Tibial nerve (tissue), 4 donors: ENCODE measurements at places on chromosomes 16 and 17. TPM values are rescaled to one million over a fixed set of nuclear protein-coding genes. Genes with fewer than 3 reads are reported as not detected.
A peak's percentile ranks its signal among the peaks of the same experiment; 100 is the strongest.

Gene NUPR1
- 57.1 TPM for total RNA-seq

Gene TPSD1
- 6.3 TPM for total RNA-seq

Gene NT5M
- 4.8 TPM for total RNA-seq

Gene TBC1D3L
- total RNA-seq, result 12.3 TPM

DNA sequence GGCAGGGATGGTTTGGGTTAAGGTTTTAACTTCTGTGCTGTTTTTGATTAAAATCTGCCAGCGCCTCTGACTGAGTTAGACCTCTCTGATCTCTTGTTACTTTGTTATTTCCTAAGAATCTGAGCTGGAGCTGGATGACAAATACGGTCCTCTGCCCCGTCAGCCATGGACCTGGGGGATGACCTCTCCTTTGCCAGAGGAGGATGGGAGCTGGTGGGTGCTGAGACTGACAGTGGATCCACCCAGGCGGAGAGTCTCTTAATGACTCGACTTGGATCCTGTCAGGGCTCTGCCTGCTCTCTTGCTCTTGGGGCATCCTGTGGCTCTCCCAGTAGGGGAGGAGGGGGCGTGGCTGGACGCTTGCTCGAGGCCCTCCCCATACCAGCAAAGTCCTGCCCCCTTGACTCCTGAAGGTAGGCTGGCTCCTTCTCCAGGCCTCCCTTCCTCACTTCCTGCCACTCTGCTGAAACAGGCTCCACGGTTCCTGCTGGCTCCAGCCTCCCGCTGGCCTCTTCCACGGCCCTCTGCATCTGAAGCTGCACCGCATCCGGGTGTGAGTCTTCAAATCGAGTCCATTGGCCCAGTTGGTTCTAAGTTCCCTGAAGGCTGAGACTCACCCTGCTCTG lies 24.8 kb upstream of the MAP3K14 start:
- H3K27me3 ChIP-seq, result no peaks in the 10 kb centered on the region
- H3K27ac ChIP-seq, result no peak overlapping the region
- H3K4me3 ChIP-seq, result no peak overlapping the region
- peak; percentile 33 for DNase-seq
- no peaks in the 10 kb centered on the region for H3K4me1 ChIP-seq

- no peak overlapping the region for H3K27ac ChIP-seq
- H3K36me3 ChIP-seq, result no peaks in the 10 kb centered on the region
- H3K4me1 ChIP-seq, result no peaks in the 10 kb centered on the region
- no peaks in the 10 kb centered on the region for H3K27me3 ChIP-seq
Measured at GRCh38 chr16:10652730-10653590, 41.8 kb downstream of the TEKT5 start.

DNA sequence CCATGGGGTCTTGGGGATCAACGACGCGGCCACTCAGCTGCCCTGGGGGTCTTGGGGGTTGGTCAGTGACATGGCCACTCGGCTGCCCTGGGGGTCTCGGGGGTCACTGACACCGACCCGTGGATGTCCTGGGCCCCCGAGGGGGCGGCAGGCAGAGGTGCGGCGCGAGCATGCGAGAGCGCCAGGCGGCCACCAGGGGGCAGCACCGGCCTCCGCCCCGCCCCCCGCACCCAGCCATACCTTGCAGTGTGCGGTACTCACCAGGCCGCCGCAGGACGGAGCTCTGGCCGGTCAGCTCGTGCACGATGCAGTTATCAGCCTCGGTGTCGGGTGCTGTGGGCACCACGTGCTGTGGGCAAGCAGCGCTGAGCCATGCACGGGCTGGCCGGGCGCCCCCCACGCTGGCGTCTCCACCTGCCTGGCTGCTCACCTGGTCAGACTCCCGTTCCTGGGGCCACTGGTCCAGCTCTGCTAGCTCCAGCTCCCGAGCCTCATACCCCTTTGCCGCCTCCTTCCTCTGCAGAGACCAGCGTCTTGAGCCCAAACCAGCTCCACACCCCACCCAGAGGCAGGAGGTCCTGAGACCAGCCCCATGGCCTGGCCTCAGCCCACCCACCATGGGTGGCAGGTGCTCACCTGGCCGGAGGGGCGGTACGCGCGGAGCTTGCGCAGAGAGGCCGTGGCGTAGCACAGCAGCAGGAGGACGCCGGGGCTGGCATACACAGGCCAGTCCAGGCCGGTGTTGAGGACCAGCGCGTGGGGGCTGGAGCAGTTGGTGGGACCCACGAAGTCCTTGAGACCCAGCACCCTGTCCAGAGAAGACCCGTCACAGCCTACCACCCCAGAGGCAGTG lies 31.2 kb downstream of the CTU2 start:
- no peaks in the 10 kb centered on the region for H3K36me3 ChIP-seq
- no peak overlapping the region for H3K4me3 ChIP-seq
- peak; percentile 55 for DNase-seq
- no peaks in the 10 kb centered on the region for H3K4me1 ChIP-seq
- H3K27me3 ChIP-seq, result no peaks in the 10 kb centered on the region
- no peak overlapping the region for H3K27ac ChIP-seq

DNA sequence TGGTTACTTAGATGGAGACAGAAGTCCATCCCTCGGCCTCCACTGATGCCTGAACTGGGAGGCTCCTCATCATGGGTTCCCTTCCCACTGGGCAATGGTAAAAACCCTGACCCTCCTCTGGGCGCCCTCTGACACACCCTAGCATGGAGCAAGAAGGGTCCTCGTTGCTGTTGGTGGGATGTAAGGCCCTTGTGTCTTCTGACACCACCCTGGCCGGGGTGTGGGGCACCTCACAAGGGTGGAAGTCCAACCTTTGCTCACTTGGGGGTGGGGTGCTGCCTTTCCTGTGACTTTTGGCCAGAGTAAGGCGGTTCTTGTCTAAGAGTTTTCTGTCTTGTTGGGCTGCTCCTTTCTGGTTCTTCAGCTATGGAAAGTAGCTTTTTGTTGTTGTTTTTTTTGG lies 28.7 kb downstream of the MPRIP start:
- H3K4me1 ChIP-seq, result peaks cover 33% of the 10 kb centered on the region
- peaks cover 11% of the 10 kb centered on the region for H3K36me3 ChIP-seq
- H3K4me3 ChIP-seq, result no peak overlapping the region
- H3K27ac ChIP-seq, result peak overlapping the region; percentile 4
- DNase-seq, result no peak
- H3K27me3 ChIP-seq, result no peaks in the 10 kb centered on the region

- H3K36me3 ChIP-seq, result no peaks in the 10 kb centered on the region
- H3K4me3 ChIP-seq, result no peak overlapping the region
- no peak overlapping the region for H3K27ac ChIP-seq
- no peak for DNase-seq
- H3K4me1 ChIP-seq, result no peaks in the 10 kb centered on the region
- no peaks in the 10 kb centered on the region for H3K27me3 ChIP-seq
Measured at GRCh38 chr16:55641430-55642056, 14.2 kb upstream of the SLC6A2 start.

- no peaks in the 10 kb centered on the region for H3K4me1 ChIP-seq
- H3K27ac ChIP-seq, result no peak overlapping the region
- H3K27me3 ChIP-seq, result no peaks in the 10 kb centered on the region
- no peak overlapping the region for H3K4me3 ChIP-seq
Measured at GRCh38 chr16:53651357-53651756, 52.3 kb downstream of the RPGRIP1L start.

GRCh38 chr16:12236589-12236988 lies 260.1 kb downstream of the SNX29 start:
- no peaks in the 10 kb centered on the region for H3K4me1 ChIP-seq
- H3K27me3 ChIP-seq, result no peaks in the 10 kb centered on the region
- H3K4me3 ChIP-seq, result no peak overlapping the region
- DNase-seq, result no peak
- no peaks in the 10 kb centered on the region for H3K36me3 ChIP-seq

- no peaks in the 10 kb centered on the region for H3K36me3 ChIP-seq
- no peaks in the 10 kb centered on the region for H3K27me3 ChIP-seq
- no peaks in the 10 kb centered on the region for H3K4me1 ChIP-seq
- H3K4me3 ChIP-seq, result no peak overlapping the region
Measured at GRCh38 chr17:28748852-28749515, 5.2 kb downstream of the TRAF4 start.

- H3K27ac ChIP-seq, result no peak overlapping the region
- no peaks in the 10 kb centered on the region for H3K4me1 ChIP-seq
- no peak for DNase-seq
- no peaks in the 10 kb centered on the region for H3K27me3 ChIP-seq
Measured at GRCh38 chr16:7744546-7745264, 412.1 kb downstream of the RBFOX1 start.

DNA sequence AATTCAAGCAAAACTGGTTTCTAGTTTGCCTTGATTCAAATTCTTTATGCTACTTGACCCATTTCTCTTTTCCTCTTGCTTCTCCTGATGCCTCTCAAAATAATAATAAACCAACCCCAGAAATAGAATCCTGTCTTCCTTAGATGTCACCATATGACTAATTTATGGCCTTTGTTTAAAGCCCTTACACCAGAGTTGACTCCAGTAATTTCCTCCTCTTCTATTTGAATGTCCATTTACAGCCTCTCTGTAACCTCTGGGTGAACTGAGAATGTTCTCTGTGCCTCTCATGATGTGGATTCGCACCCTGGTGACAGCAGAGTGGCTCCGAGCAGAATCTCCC lies 31.5 kb downstream of the ZFHX3 start:
- peaks cover 26% of the 10 kb centered on the region for H3K4me1 ChIP-seq
- no peak overlapping the region for H3K27ac ChIP-seq
- no peak overlapping the region for H3K4me3 ChIP-seq
- H3K27me3 ChIP-seq, result no peaks in the 10 kb centered on the region
- H3K36me3 ChIP-seq, result no peaks in the 10 kb centered on the region
